ENCODE measurements at places on chromosomes 11 and 22.

DNA sequence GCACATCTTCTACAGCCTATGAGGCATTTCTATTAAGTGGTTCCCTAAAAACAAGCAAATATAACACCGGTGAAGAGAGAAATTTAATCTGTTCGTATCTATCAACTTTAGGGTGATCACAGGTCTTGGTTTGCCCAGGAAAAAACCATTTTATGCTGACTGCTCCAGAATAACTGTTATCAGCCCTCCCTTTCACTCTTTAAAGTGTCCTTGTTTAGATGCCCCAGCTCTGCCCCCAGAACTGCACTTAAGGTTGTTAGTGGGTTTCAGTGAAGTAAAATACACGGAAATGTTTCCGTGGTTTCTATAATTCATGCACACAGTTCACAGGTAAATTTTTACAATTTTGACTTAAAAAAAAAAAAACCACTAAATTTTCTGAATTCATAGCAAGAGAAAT, 70.0 kb downstream of the NARS2 start:
- peaks cover 5% of the 10 kb centered on the region for H3K36me3 ChIP-seq
- no peak for DNase-seq
- H3K27me3 ChIP-seq: no peaks in the 10 kb centered on the region
- H3K4me1 ChIP-seq: peaks cover 18% of the 10 kb centered on the region
- no peak overlapping the region for H3K27ac ChIP-seq
- H3K4me3 ChIP-seq: no peak overlapping the region

GRCh38 chr11:133896028-133896427, 50.7 kb upstream of the SPATA19 start:
- no peak overlapping the region for H3K4me3 ChIP-seq
- no peak for DNase-seq
- no peak overlapping the region for H3K27ac ChIP-seq
- H3K4me1 ChIP-seq: no peaks in the 10 kb centered on the region

GRCh38 chr11:126484266-126484665, 128.8 kb downstream of the ST3GAL4 start:
- peaks cover 2% of the 10 kb centered on the region for H3K36me3 ChIP-seq
- H3K4me3 ChIP-seq: no peak overlapping the region
- no peak for DNase-seq
- peaks cover 6% of the 10 kb centered on the region for H3K4me1 ChIP-seq

- H3K27me3 ChIP-seq: no peaks in the 10 kb centered on the region
- DNase-seq: no peak
- peaks cover 11% of the 10 kb centered on the region for H3K36me3 ChIP-seq
- H3K4me1 ChIP-seq: peaks cover 7% of the 10 kb centered on the region
These were observed 85.8 kb downstream of the SERGEF start for GRCh38 chr11:17927041-17927440.

GRCh38 chr11:109864151-109864661, 229.0 kb upstream of the ZC3H12C start:
- H3K27me3 ChIP-seq: no peaks in the 10 kb centered on the region
- no peak overlapping the region for H3K4me3 ChIP-seq
- H3K27ac ChIP-seq: no peak overlapping the region
- no peaks in the 10 kb centered on the region for H3K36me3 ChIP-seq
- no peak for DNase-seq

- no peaks in the 10 kb centered on the region for H3K4me1 ChIP-seq
- H3K4me3 ChIP-seq: no peak overlapping the region
- no peak overlapping the region for H3K27ac ChIP-seq
- DNase-seq: no peak
These were observed 20.6 kb downstream of the BCO2 start for GRCh38 chr11:112195951-112196351.

GRCh38 chr11:75298191-75298975, 53.1 kb downstream of the ARRB1 start:
- peaks cover 6% of the 10 kb centered on the region for H3K4me1 ChIP-seq
- no peak overlapping the region for H3K4me3 ChIP-seq
- no peak overlapping the region for H3K27ac ChIP-seq
- no peaks in the 10 kb centered on the region for H3K27me3 ChIP-seq
- DNase-seq: no peak

- DNase-seq: no peak
- H3K27me3 ChIP-seq: no peaks in the 10 kb centered on the region
- peaks cover 18% of the 10 kb centered on the region for H3K4me1 ChIP-seq
- peaks cover 3% of the 10 kb centered on the region for H3K36me3 ChIP-seq
These were observed 37.7 kb upstream of the GNB1L start for GRCh38 chr22:19892257-19892879.

GRCh38 chr11:12156301-12157140, 46.1 kb downstream of the MICAL2 start:
- no peaks in the 10 kb centered on the region for H3K27me3 ChIP-seq
- H3K4me1 ChIP-seq: peaks cover 30% of the 10 kb centered on the region
- peak overlapping the region; percentile 79 for H3K27ac ChIP-seq
- no peak for DNase-seq
- peak overlapping the region; percentile 43 for H3K4me3 ChIP-seq

DNA sequence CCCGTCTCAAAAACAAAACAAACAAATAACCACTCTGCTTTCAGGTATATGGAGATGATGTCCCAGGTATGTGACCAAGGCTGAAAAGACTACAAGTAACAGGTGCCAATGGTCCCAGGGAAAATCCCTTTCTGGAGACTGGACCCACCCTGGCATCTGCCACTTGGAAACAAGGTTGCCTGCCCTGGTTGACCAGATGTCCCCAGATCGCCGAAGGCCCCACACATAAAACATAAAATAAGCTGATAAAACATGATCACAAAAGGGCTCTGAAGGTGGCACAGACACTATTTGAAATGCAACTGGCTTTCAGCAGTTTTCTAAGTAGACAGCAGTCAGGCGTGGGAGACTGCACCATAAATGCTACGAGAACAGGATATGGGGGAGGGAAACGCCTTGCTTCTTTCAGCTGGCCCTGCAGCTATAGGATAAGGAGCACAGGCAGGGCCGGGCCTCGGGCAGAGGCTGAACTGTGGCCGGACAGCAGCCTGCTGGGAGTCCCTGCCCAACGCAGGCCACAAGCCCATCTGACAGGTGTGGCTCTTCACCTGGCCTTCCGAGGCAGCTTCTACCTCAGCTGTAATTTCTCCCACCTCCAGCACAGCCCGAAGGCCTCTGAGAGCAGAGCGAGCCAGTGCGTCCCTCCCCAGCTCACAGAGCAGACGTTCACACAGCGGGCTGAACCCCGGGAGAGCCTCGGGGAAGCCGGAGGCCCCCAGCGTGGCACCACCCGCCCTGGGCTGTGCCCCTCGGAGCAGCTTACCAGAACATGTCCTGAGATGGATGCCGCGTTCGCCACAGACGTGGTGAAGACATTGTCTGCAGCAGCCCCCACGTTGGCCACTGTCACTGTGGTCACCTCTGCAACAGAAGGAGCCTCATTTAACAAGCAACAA, 4.0 kb downstream of the DEAF1 start:
- no peaks in the 10 kb centered on the region for H3K27me3 ChIP-seq
- H3K4me1 ChIP-seq: peaks cover 21% of the 10 kb centered on the region
- peaks cover 40% of the 10 kb centered on the region for H3K36me3 ChIP-seq
- no peak overlapping the region for H3K27ac ChIP-seq
- H3K4me3 ChIP-seq: no peak overlapping the region

GRCh38 chr11:24556693-24557092, 59.8 kb downstream of the LUZP2 start:
- no peaks in the 10 kb centered on the region for H3K27me3 ChIP-seq
- no peaks in the 10 kb centered on the region for H3K36me3 ChIP-seq
- no peak for DNase-seq

- H3K4me1 ChIP-seq: peaks cover 76% of the 10 kb centered on the region
- peaks cover 99% of the 10 kb centered on the region for H3K36me3 ChIP-seq
- no peak for DNase-seq
- peak overlapping the region; percentile 5 for H3K4me3 ChIP-seq
- no peaks in the 10 kb centered on the region for H3K27me3 ChIP-seq
These were observed 12.3 kb downstream of the CD44 start for GRCh38 chr11:35151241-35151640.

GRCh38 chr11:33160136-33160535, 1.1 kb downstream of the CSTF3 start:
- H3K4me1 ChIP-seq: peaks cover 41% of the 10 kb centered on the region
- DNase-seq: no peak
- no peaks in the 10 kb centered on the region for H3K27me3 ChIP-seq
- peak overlapping the region; percentile 99 for H3K27ac ChIP-seq
- peaks cover 16% of the 10 kb centered on the region for H3K36me3 ChIP-seq

DNA sequence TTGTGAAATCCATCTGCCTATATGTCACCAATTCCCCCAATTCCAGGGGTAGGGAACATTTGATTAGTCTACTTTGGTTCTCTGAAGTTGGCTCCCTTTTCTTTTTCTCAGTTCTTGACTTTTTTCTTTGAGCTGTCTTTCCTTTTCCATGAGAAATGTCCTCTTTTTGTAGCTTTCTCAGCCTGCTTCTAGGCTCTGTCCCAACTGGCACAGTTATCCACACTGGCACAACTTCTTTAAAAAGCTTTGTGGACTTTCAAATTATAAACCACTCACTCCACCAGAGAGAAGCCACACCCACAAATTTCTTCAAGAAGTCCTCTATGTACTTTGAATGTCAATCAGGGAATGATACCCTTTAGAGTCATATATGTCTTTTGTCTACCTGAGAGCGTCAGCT, 100.5 kb downstream of the TTC17 start:
- peaks cover 35% of the 10 kb centered on the region for H3K36me3 ChIP-seq
- no peak overlapping the region for H3K27ac ChIP-seq
- H3K27me3 ChIP-seq: no peaks in the 10 kb centered on the region
- H3K4me3 ChIP-seq: no peak overlapping the region
- peaks cover 1% of the 10 kb centered on the region for H3K4me1 ChIP-seq

- DNase-seq: no peak
- H3K4me3 ChIP-seq: no peak overlapping the region
These were observed 52.3 kb upstream of the BMAL1 start for GRCh38 chr11:13225038-13226001.

GRCh38 chr22:23184764-23185113, 4.4 kb downstream of the BCR start:
- no peak for DNase-seq
- H3K27me3 ChIP-seq: no peaks in the 10 kb centered on the region

DNA sequence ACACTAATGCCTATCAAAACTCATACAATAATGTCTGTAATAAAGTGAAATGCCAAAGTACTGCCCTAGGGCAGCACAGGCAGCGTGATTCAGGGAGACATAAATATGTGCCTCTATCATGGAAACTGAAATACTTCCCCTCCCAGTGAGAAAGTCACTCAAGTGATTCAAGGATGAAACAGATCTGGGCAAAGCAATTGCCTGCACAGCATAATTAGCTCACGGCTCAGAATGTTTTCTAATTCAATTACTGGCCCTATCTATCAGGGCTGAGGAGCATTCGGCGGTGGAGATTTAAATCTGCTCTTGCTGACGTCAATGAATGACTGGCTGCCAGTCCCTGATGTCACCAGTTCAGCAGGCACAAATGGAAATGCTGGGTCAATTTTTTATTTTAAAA, 27.7 kb upstream of the PPP2R1B start:
- no peak for DNase-seq
- H3K36me3 ChIP-seq: peaks cover 4% of the 10 kb centered on the region
- H3K27me3 ChIP-seq: no peaks in the 10 kb centered on the region
- peaks cover 4% of the 10 kb centered on the region for H3K4me1 ChIP-seq
- no peak overlapping the region for H3K4me3 ChIP-seq

GRCh38 chr11:121536126-121536525, 83.4 kb upstream of the SORL1-AS1 start:
- H3K27me3 ChIP-seq: no peaks in the 10 kb centered on the region
- H3K4me1 ChIP-seq: peaks cover 27% of the 10 kb centered on the region
- H3K27ac ChIP-seq: peak overlapping the region; percentile 23

GRCh38 chr11:130578738-130579368, 130.4 kb downstream of the ADAMTS15 start:
- no peak overlapping the region for H3K27ac ChIP-seq
- H3K36me3 ChIP-seq: no peaks in the 10 kb centered on the region
- no peak for DNase-seq
- H3K27me3 ChIP-seq: peaks cover 18% of the 10 kb centered on the region
- no peaks in the 10 kb centered on the region for H3K4me1 ChIP-seq

GRCh38 chr11:59173964-59174663, 2.2 kb downstream of the DTX4 start:
- no peak for DNase-seq
- peaks cover 4% of the 10 kb centered on the region for H3K36me3 ChIP-seq
- no peak overlapping the region for H3K4me3 ChIP-seq
- H3K27me3 ChIP-seq: peaks cover 6% of the 10 kb centered on the region
- no peak overlapping the region for H3K27ac ChIP-seq
- peaks cover 8% of the 10 kb centered on the region for H3K4me1 ChIP-seq

DNA sequence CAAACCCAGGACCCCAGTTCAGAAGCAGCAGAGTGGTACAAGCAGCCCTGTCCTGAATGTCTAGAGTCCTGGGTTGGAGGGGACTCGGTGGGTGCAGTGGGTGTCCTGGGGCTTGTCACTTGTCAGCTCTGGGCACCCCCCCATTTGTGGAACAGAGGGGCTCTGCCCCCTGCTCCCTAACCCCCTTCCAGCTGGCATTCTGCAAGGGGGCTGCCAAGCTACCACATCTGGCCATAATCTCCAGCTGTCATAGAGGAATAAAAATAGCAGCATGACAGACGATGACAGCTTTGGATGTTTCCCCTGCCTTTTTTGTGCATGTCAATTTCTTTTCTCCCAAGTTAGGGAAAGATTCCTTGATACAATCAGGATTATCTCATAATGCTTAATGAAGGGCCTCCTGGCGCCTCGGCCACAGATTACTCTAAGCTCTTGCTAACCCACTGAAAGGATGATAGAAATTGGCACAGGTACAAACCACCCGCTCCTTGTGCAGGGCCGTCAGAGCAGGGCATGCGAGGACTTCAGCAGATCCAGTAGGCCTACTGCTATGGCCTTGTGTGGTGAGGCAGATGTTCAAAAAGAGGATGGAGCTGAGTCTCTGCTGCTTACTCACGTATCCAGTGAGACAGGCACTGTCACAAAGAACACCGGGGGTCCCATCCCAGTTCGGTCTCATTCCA, 83.0 kb downstream of the ISX start:
- H3K27me3 ChIP-seq: peaks cover 37% of the 10 kb centered on the region
- H3K4me3 ChIP-seq: no peak overlapping the region
- no peaks in the 10 kb centered on the region for H3K36me3 ChIP-seq
- no peak overlapping the region for H3K27ac ChIP-seq
- no peak for DNase-seq

GRCh38 chr22:36286096-36286957, 33.4 kb downstream of the APOL1 start:
- peak; percentile 57 for DNase-seq
- peaks cover 31% of the 10 kb centered on the region for H3K4me1 ChIP-seq
- peak overlapping the region; percentile 88 for H3K4me3 ChIP-seq
- H3K27me3 ChIP-seq: no peaks in the 10 kb centered on the region
- peak overlapping the region; percentile 91 for H3K27ac ChIP-seq

DNA sequence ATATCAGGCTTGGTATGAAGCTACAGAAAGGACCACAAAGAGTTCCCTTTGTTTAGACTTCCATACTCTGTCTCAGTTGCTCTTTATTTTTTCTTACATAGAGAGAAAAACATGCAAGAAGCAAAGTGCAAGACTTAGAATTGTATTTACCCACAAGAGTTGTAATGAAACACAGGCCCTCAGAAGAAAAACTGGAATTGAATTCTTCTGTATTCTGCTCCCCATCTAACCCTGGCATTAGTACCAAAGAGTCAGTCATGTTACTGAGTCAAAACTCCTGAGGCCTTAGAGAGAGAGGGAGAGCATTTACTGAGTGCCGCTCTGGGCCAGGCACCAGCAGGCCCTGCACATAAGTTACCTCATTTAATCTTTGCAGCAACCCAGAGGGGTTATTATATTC, 43.9 kb upstream of the DLAT start:
- H3K4me3 ChIP-seq: no peak overlapping the region
- no peak for DNase-seq
- no peak overlapping the region for H3K27ac ChIP-seq
